ENCODE measurements at places on chromosomes 12 and 14.

GRCh38 chr14:87044807-87045206 is 948.2 kb downstream of the GALC start:
- no peak for DNase-seq

- DNase-seq = no peak
Measured at GRCh38 chr12:92585115-92585727, 117.6 kb upstream of the PLEKHG7 start.

- no peak for DNase-seq
Measured at GRCh38 chr12:104677441-104678089, 220.8 kb downstream of the CHST11 start.

- DNase-seq = no peak
Measured at GRCh38 chr12:8817856-8818255, 4.6 kb upstream of the A2ML1 start.

- DNase-seq = no peak
Measured at GRCh38 chr12:78672033-78672432, 192.5 kb upstream of the SYT1 start.

DNA sequence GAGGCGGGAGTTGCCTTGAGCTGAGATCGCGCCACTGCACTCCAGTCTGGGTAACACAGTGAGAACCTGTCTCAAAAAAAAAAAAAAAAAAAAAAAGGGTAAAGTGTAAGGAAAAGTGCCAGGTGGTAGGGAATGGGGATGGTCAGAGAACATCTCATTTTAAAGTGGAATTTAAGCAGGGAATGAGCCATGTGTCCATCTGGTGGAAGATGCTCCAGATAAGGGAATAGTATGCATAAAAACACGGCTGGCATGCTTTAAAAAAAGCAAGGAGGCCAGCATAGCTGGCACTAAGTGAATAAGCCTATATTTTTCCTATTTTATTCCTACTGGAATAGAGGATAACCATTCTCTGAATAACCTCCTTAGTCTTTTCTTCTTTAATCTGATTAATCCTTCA is 33.7 kb downstream of the FAM186A start:
- no peak for DNase-seq

DNA sequence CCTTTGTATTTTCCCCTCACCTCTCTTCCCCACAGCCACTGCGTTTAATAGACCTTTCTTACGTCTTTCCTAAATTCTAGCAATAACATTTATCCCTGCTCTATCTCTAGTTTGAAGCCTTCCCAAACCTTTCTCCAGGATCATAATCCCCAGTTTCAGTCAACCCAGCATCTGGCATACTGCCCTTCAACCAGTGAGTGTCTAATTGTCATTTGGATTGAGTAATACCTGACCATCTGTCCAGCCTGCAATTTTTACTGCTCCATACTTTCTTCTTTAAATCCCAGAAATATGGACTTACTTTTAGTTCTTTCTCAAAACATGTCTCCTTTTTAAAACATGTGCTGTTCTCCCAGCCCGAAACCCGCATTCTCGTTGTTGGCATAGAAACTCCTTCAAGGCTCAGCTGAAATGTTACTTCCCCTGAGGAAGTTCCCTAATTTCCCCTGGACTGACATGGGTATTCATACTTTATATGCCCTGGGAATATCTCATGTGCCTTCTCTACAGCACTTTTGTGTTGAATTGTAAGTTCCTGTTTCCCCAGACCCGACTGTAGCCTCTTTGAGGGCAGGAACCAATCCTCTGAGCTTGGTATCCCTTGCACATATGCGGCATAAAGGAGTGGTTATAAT is 65.1 kb upstream of the ETV6 start:
- no peak for DNase-seq

DNA sequence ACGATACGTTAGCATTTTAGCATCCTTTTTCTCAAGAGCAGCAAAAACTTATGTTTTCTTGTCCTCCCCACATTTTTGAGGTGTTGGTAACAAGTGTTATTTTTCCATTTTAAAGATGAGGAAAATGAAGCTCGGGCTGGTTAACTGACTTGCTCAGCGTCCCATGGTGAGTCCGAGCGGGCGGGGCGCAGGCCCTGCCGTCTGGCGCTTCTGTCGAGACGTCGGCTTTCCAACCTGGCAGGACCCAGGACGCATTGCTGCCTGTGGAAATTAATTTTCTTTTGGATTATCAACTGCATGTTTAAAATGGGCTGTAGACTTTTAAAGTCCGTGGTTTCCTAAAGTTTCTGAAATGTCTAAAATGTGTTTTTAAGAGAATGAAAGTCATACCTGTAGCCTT is 30.4 kb downstream of the XRCC3 start:
- DNase-seq = no peak

DNA sequence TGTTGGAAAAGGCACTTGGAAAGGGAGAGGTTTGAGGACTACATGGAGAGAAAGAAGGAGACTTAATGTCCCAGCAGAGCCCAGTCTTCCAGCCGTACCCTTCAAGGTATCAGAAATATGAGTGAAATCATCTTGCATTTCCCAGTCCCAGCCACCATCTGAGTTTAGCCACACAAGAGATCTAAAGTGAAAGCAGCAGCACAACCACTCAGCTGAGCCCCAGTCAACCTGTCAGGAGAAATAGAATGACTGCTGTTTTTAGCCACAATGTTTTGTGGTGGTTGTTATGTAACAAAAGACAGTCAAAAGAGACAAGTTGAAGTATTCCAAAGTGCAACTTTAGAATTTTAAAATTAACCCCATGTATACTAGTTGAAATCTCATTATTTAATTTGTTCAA is 28.0 kb downstream of the DERA start:
- DNase-seq = no peak

DNA sequence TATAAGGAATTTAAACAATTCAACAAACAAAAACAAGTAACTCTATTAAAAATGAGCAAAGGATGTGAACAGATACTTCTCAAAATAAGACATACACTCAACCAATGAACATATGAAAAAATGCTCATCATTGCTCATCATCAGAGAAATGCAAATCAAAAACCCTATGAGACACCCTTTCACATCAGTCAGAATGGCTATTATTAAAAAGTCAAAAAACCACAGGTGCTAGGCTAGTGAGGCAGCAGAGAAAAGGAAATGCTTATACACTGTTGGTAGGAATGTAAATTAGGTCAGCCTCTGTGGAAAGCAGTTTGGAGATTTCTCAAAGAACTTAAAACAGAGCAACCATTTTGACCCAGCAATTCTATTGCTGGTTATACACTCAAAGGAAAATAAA is 52.0 kb downstream of the NAV3 start:
- no peak for DNase-seq

Data from T-helper 9 cell (primary cell).